ENCODE measurements at places on chromosomes 11 and 22.

GRCh38 chr22:30265823-30266444, 717 bp downstream of the OSM start:
- DNase-seq, result no peak

GRCh38 chr22:45235101-45235777, 5.5 kb downstream of the KIAA0930 start:
- DNase-seq, result no peak

- no peak for DNase-seq
Observed at GRCh38 chr11:130608287-130608686, 159.8 kb downstream of the ADAMTS15 start.

DNA sequence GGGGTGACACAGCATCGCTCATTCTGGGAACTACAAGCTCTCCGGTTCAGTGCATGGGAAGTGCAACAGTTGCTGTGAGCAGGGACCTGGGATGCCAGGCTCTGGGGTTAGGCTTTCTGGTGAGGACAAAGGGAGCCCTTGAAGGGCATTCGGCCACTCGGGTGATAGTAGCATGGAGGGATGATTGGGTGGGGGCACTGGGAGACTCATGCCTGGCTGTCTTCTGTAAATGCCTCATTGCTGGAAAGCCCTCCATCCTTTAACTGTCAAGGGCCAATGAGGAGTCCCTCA, 9.9 kb downstream of the OAF start:
- no peak for DNase-seq

DNA sequence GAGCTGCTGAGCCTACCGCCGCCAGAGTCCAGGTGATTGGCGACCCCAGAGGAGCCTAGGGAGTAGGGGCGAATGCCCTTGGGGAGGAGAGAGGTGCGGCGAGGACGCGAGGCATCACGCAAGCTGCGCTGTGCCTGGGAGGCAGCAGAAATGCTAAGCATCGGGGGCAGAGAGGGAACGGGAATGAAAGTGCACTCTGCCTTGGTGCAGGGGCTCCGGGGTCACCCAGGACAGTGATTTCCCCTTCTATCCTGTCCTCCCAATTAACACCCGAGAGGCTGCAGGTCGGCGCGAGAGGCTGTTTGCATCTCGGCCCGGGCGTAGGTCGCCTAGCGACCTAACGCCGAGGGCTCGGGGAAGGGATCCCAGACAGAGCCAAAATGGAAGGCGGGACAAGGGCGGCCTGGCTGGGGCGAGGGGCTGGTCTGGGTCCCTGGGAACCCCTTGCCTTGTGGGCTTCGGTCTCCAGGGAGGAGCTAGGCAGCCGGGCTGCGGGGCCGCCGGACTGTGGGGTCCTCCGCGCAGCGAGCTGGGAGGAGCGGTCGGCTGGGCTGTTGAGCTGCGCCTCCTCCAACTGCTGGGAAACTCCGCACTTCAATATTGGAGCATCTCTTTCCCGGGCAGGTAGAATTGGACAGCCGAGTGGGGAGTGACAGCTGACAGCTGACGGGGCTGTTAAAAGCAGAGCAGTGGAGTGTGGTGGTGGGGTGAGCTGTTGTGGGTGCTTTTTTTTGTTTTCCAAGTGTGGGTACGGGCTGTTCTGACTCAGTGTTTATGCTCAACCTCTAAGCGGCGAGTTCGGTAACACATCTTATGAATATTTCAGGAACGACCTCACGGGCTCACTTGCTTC, 657 bp downstream of the ELMOD1 start:
- DNase-seq, result no peak

- DNase-seq, result no peak
Observed at GRCh38 chr11:91133361-91133760, 910.5 kb upstream of the CHORDC1 start.

DNA sequence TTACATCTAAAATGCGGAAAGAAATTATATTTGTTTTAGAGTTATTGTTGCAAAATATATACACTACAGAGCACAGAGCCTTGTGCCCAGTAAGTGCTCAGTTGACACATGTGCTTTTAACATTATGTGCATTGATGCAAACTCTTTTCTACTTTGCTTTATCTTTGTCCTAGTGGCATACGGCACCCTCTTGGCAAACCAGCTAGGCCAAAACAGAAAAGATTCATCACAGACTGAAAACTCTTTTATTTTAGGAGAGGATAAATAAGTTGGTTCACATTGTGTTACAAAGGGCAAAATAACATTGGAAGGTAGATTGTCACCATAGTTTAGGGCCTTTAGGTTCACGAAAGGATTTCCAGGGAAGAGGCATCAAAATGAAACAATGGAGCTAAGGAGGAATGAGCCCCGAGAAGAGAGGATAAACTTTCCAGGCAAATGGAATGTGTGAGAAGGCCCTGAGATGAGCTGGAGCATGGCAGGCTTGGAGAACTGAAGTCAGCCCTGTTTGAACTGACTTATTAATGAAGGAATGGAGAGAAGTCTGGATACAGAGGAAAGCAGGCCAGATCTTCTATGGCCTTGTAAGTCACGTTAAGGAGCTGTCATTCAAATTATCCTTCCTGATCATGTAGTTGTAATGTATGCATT, 23.5 kb upstream of the TOP3B start:
- DNase-seq, result no peak

DNA sequence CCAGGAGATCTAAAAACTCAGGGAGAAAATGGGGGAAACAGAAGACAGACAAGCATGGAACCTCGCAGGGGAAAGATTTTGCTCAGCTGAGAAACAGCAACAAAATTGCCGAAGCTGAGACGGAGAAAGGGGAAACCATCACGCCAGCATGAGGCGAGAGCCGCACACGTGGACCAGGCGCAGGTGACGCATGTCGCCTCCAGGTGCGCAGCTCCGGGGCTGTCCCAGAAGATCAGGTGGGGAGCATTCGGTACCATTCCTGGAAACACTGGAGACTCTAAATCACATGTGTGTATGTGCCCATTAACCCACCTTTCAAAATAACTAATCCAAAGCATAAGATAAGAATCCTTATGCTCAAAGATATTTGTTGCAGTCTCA, 121.7 kb downstream of the BRD1 start:
- no peak for DNase-seq

GRCh38 chr22:34534101-34534500, 531.9 kb upstream of the ISX start:
- DNase-seq, result no peak

- no peak for DNase-seq
Observed at GRCh38 chr22:30902496-30903357, 65.8 kb downstream of the MORC2 start.

- DNase-seq, result no peak
Observed at GRCh38 chr22:17945888-17946648, 78.3 kb downstream of the MICAL3 start.

DNA sequence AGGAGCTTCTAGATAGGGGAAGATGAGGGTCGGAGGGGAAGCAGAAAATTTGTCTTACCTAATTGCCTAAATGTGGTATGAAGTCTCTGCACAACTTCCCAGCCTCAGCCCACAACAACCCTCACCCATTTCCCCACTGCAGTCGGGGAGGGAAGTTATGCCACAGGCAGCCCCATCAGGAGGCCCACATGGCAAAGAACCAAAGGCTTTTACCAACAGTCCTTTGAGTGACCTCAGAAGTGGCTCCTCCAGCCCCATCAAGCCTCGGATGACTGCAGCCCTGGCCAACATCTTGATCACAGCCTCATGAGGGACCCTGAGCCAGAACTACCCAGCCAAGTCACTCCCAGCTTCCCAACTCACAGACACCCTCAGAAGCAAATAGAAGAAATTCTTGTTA, 54.8 kb downstream of the CHST1 start:
- no peak for DNase-seq

DNA sequence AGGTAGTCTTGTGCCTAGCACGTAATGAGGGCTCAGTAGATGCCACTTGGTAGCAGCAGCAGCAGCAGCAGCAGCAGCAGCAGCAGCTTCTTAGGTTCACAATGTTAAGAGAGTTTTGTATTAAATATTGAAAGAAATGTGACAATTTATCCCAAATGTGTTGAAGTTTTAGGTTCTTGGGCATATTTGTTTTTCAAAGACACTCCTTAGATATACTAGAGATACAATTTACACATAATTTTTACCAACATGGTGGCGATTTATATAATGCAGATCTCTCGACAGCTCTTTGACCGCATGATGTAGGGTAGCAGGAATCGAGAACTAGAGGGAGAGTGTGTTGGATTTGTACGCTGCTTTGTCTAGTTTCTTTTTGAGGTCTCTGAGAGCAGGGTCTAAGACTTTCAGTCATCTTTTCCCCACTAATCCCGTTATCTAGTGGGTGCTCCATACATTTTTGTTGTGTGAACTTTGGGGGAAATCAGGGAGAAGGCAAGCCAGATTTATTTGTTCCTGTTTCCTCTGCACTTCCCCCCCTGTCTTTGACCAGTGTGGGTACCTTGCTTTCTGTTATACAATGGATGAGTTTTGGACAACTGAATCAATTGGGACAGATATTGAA, 1.4 kb downstream of the FDX1 start:
- DNase-seq, result no peak

- DNase-seq, result no peak
Observed at GRCh38 chr22:37331856-37332536, 49.7 kb downstream of the CYTH4 start.

GRCh38 chr11:30392221-30392784, 69.4 kb downstream of the ARL14EP start:
- no peak for DNase-seq

DNA sequence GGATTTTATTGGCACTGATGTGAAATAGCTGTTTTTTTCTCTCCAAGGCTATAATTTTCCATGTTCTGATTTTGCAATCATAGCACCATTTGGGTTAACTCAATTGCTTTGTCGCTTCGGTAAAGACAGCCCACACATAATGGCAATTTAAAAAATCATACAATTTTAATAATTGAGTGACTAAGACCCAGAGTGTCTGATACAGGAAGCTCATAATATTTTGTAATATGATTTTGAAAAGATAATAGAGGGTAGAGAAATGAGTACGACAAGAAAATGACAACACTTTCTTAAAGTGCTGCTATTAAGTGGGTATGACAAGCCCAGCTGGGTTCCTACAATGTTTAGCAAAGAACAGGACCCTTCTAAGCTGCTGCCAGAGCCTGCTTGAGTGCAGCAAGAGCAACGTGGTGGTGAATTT, 439.1 kb downstream of the METTL15 start:
- no peak for DNase-seq

GRCh38 chr11:16997624-16998023, 16.6 kb downstream of the PLEKHA7 start:
- DNase-seq, result no peak

GRCh38 chr11:131695889-131696429, 325.5 kb downstream of the NTM start:
- DNase-seq, result peak; percentile 33

DNA sequence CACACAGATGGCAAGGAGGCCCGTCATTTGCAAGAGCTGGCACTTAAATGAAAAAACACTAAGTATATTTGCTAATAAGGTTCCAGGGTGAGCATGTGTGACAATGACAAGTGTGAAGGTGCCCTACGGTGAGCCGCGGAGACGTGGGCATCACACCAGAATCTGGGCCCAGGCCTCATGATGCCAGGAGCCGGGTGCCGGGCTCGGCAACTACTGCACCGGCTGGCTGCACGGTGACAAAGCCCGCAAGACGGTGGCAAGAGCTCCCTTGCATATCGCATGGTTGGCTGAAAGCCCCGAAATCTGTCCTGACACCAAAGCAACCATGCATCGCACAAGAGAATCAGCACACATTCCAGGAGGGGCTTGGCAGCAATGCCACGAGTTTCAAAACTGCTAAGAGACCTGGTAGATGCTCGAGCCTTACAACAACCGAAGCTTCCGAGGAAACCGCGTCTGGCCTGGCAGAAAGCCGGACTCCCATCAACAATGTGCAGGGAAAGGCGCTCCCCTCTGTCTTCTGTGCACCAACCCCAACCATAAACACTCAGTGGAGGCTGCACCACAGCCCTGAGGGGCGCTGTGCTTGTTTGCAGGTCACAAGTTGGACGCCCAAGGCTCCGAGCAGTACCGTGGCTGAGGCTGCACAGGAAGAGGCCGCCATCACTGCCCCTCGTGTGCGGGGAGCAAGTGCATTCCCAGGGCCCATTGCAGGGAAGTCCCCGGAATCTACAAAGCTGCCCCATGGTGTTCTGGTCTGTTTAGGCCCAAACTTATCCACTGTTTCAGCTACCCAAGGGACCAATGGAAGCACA, 339.7 kb downstream of the CTTN start:
- DNase-seq, result no peak

- DNase-seq, result no peak
Observed at GRCh38 chr11:118820412-118821357, 29.7 kb upstream of the DDX6 start.

GRCh38 chr11:134407321-134407828, 4.7 kb downstream of the B3GAT1 start:
- no peak for DNase-seq

DNA sequence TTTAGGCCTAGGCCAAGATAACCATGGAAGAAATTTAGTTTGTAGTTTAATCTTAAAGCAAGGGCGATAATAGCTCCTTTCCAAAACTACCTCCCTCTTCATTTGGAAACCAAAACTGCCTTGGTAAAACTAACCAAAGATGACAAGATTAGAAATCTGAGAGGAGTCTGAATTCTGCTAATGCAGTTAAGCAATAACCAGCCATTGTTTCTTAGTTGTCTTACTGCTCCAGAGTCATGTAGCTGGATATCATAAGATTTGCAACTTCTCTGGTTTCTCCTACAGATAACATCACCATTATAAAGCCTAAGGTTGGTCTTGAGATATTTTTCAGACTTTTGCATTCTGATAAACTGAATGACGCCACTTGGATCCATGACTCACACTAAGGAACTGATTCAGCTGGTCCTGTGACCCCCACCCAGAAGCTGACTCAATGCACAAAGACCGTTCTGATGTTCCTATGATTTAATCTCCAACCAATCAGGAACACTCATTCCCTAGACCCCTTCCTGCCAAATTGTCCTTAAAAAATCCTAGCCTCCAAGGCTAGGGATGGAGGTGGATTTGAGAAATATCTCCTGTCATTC, 200.8 kb downstream of the LUZP2 start:
- peak; percentile 92 for DNase-seq

- DNase-seq, result no peak
Observed at GRCh38 chr11:110076371-110076965, 16.7 kb upstream of the ZC3H12C start.

- DNase-seq, result no peak
Observed at GRCh38 chr22:44336962-44337677, 24.4 kb upstream of the SHISAL1 start.

DNA sequence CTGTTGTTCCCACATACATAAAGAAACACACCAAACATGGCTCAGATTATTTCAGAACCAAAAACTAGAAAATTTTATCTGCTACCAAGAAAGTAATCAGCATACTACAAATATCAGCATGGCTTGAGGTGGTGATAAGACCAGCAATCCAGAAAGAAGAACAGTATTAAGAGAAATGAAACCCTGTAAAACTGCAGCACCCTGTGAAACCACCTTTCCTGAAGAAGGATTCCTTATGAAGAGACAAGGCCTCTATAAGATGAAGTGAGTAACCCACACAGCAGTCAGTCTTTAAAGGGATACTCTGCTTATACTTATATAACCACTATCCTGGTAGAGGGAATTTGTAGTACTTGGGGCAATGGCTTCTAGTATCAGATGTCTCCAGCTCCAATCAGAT, 49.9 kb downstream of the RSF1 start:
- DNase-seq, result no peak

- no peak for DNase-seq
Observed at GRCh38 chr11:130420478-130421198, 7.8 kb downstream of the ADAMTS8 start.

All from brain microvascular endothelial cell (primary cell).